ENCODE measurements at places on chromosomes 4 and X.
A peak's percentile ranks its signal among the peaks of the same experiment; 100 is the strongest.

DNA sequence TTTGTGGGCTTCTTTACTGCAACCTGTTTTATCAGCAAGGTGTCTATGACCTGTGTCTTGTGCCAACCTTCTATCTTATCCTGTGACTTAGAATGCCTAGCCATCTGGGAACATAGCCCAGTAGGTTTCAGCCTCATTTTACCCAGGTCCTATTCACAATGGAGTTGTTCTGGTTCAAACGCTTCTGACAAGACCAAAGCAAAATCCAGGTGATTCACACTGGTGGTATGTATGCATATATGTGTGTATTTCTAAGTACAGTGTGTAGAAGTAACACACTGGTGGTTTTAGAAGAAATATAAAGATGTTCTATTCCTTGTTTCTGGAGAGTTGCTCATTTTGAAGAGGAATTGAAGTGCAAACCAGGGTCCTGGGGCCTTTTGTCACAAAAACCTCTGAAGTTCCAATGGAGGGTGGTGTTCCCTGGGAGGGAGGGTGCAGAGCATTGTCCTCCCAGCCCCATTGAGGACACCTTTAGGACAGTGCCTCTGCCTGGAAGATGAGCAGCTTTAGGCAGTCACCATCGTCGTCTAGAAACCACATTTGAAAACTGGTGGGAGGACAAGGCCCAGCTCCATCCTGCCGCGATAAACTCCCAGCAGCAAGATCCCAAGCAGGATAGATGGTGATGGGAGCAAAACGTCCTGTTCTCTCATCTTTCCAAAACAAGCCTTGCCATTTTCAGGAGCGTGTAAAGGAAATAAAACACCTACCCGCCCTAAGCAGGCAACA lies 191.4 kb downstream of the TSPAN5 start:
- no peak for DNase-seq

- no peak for DNase-seq
Measured at GRCh38 chrX:21382715-21383114, 8.5 kb downstream of the CNKSR2 start.

- DNase-seq: no peak
Measured at GRCh38 chr4:14262221-14262620, 634.7 kb upstream of the BOD1L1 start.

- peak; percentile 30 for DNase-seq
Measured at GRCh38 chr4:112348488-112349158, 51.5 kb downstream of the ALPK1 start.

GRCh38 chrX:118839334-118839958 lies 15.8 kb downstream of the ZCCHC12 start:
- DNase-seq: no peak

DNA sequence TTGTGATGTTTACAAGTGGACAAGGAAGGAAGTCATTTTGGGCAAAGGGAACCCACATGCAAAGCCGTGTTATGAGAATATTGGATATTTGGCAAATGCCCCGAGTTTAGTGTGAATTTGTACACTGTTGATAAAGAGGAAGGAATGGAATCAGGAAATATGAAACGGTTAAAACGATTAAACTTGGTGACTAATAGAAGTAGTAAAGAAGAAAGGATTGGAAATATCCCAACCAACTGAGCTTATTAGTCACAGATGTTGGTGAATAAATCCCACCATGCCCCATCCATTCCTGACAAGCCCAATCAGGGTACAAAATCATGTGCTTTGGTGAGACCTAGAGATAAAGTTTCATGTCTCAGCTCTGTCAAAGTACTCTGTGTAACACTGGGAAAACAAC lies 22.0 kb downstream of the ARHGAP24 start:
- no peak for DNase-seq

- DNase-seq: no peak
Measured at GRCh38 chr4:54076673-54077072, 12.3 kb upstream of the CHIC2 start.

DNA sequence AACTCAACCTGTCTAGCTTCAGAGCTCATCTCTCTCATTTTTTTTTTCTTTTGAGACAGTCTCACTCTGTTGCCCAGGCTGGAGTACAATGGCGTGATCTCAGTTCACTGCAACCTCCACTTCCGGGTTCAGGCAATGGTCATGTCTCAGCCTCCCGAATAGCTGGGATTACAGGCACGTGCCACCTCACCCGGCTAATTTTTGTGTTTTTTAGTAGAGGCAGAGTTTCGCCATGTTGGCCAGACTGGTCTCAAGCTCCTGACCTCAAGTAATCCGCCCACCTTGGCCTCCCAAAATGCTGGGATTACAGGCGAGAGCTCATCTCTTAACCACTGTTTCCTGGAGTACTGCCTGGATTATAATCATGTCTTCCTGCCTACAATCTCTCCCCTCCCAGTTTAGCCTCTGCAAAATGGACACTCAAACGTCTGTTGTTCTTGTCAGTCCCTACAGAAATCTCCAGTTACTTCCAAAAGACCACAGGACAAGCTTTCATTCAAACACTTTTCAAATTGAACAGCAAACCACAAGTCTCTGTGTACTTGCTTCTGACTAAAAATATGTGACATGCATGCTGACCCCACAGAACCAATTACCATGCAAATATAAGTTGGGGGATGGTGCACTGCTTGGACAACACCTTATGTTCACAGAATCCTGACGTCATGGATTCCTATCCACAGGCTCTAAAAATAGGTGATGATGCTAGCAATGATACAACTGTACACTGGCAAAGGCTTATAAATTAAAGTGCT lies 137.2 kb downstream of the SH3KBP1 start:
- DNase-seq: no peak

DNA sequence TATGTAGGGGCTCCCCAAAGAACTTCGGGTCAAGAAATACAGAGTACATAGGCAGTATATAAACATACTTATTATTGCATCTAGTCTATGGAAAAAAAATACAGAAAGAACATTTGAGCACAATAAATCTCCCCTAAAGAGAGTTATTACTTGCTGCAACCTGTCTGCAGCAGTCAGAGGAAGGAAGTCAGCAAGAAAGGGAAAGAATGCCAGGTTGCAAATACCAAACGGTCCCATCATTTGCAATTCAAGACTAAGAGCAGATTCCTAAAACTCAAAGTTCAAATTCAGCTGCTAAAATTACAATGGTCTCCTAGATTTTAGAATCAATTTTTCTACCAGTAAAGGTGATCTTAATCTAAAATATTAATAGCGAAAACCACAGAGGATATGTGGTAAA lies 236.2 kb upstream of the NUDT6 start:
- no peak for DNase-seq

GRCh38 chrX:118231464-118231863 lies 114.4 kb upstream of the WDR44 start:
- no peak for DNase-seq

DNA sequence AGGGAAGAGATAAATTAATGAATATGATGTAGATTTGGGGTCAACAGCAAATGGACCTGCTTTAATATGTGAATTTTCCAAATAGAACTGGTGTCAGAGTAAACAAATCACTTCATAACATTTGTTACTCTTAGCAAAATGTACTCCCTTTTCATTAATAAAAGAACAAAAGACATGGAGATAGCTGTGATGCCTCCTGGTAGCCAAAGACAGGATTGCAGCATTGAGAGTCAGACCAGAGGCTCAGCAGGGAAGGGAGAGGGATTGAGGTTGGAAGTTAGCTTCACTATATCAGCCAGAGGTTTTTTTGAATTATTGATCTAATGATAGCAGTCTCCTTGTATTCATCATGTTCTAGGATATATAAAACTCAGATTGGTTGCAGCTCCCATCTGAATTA lies 17.4 kb upstream of the RAB40A start:
- DNase-seq: no peak

DNA sequence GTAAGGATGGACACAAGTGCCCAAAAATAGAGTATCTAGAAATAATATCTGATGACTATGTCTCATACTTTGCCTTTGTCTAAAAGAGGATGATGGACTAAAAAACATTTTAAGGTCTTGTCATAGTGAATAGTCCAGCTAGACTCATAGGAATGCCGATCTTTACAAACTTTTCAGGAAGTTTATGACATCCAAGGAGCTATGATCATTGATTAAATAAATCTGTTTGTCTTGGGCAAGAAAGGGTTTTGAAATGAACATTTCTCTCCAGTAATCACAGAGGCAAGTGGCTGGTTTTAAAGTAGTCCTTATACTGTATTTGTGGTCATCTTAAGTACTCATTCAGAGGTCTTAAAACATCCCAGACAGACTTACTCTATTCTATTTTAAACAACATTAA lies 109.8 kb downstream of the MAPK10 start:
- no peak for DNase-seq

GRCh38 chrX:39796856-39797255 lies 300.9 kb downstream of the BCOR start:
- no peak for DNase-seq

DNA sequence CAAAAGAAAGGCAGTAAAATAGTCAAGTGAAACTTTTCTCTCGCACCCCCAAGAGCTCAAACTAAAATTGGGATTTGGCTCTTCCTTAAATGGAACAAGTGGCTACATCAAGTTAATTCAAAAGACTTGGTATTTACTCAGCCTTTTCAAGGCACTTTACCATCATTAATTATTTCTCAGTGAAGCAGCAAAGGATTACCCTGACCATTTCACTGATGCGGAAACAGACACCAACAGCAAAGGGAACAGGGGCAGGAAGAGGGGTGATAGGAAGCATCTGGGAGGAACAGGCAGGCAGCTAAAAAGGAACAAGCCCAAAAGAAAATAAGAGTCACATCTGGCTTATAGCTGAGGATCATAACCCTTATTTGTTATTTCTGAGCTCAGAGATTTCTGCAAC lies 2.7 kb downstream of the SCML2 start:
- no peak for DNase-seq

Data from AG04450 (cell line).